OCI-M1 (cell line): ENCODE measurements at places on chromosomes 16 and 17.

DNA sequence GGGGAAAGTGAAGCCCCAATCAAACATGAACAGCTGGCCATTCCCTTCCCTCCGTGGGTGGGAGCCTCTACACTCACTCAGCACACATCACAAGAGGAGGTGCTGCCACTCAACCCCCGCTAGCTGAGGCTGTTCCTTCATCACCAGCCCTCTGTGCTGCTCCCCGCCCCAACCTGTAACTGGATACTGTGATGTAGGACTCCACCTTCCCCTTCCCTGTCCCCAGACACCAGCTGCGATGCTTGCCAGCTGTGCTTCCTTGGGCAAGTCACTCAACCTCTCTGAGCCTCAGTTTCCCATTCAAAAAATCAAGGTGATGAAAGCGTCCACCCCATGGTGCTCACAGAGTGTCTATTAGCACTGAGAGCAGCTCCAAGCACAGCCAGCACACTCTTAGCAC is 273.2 kb downstream of the MRTFB start:
- DNase-seq, result no peak

DNA sequence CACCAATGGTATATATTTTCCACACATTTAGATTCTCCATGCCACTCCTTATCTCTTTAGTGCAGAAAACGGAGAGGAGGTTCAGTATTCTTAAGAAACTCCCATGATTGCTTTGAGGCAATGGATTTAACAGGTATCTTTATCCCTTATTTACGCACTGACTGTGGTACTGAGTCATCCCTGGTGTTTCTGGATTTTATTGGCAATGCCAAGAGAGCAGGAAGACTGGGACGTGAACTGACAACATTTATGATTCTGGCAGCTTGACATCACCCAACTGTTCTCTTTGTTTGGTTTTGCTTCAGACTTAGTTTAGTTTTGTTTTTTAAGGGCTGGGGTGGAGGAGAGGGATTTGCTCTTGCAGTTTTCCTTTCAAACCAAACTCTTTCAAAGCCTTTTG is 131.4 kb downstream of the WWOX start:
- DNase-seq, result no peak

- DNase-seq, result peak; percentile 76
Measured at GRCh38 chr17:45320931-45321461, 4.2 kb upstream of the MAP3K14 start.

DNA sequence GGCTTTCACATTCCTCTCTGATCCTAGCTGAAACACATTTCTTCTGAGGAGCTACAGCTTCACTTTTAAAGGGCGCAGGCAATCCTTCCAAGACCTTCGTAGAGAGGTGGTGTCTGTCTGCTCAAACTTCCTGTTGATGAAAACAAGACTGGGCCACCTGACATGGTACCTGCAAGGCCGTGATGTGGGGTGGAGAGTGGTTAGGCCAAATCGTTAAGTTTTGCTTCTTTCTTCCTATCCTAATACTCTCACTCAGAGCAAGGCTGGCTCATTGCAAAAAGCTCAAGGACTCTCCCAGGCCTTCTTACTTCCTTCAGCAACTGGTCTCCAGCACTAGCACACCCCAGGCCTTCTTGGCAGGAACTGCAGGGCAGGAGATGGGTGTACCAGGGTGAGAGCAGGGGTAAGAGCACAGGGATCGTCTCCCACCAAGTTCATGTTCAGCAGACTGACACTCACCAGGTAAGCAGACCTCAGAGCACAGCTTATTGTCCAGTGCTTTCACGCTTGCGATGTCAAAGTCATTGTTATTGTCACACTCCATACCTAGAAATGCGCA is 10.9 kb upstream of the FOXJ1 start:
- no peak for DNase-seq

DNA sequence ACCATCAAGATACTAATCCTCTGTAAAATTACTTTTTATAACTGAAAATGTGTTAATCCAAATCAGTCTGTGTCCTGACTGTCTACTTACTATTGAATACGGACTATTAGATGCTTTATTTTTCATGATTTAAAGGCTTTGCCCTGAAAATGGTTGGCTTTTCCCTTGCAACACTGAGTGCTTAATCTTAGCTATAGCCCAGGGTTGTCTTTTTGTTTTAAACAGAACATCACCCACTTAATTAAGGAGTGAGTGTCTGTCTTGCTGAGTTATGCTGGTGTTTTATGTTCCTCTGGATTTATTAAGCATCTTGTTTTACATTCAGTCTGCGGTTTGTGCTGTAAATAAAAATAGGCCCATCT is 11.0 kb downstream of the FTO start:
- no peak for DNase-seq

GRCh38 chr17:40791787-40792436 is 7.8 kb downstream of the KRT28 start:
- peak; percentile 39 for DNase-seq

GRCh38 chr17:78939615-78940014 is 14.4 kb upstream of the TIMP2 start:
- no peak for DNase-seq

GRCh38 chr17:13729466-13730134 is 127.9 kb upstream of the HS3ST3A1 start:
- DNase-seq, result peak; percentile 47

- DNase-seq, result no peak
Measured at GRCh38 chr17:76670718-76671122, 27.2 kb upstream of the ST6GALNAC1 start.

DNA sequence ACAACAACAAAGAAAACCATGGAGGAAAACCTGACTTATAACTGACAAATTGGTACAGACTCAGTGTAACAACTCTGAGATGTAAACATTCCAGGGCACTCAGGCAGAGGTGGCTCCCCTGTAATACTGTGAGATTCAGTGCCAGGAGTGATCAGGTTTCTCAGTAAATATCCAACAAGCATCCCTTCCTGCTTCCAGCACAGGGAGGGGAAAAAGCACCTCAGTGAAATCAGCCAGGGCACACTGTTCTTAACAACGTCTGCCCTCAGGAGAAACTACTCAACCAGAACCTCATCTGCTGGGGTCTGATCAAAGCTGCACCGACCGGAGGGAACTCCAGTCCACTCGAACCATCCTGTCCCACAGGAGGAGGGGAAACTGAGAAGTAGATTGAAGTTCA is 52.3 kb downstream of the AMFR start:
- no peak for DNase-seq
